ENCODE measurements at places on chromosomes 6 and 20.

DNA sequence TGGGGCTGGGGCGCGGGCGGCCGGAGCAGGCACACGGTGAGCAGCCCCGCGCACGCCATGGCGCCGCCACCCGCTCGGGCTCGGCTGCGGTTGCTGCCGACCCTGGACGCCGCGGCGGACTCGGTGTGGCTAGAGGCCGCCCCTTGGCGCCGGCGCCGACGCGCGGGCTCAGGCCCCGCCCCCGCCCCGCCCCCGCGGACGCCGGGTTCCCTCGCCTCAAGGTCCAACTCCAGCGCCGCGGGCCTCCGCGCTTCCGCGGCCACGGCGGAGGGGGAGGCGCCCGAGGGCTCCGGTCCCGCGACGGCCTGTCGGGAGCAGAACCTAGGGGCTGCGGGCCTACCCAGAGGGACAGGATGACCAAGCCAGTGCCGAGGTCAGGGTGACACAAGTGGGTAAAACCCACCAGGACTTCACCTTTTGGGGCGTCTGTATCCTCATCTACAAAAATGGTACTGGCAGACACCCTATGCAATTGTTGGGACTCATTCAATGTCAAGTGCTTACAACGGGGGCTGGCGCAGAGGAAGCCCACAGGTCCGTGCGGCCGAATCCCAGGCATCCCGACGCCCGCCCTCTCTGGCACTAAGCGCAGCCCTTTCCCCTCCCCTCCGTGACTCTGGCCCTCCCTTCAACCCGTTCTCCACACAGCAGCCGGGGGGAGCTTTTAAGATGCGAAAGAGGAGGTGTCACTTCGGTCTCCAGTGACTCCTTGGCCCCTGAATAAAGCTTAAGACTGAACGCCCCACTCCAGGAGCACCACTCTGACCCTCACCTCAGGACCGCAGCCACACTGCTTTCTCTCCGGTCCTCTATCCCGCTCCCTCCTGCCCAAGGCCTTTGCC is at the start of gene NECAB3:
Gene NECAB3, minus strand, starts transcription at position 135 of the 842 bp plus-strand sequence. Its CDS starts 76 bp downstream, at position 59.
- DNase-seq: peak; percentile 78

GRCh38 chr6:158050955-158051354 is 69.3 kb downstream of the SYNJ2 start:
- no peak for DNase-seq

DNA sequence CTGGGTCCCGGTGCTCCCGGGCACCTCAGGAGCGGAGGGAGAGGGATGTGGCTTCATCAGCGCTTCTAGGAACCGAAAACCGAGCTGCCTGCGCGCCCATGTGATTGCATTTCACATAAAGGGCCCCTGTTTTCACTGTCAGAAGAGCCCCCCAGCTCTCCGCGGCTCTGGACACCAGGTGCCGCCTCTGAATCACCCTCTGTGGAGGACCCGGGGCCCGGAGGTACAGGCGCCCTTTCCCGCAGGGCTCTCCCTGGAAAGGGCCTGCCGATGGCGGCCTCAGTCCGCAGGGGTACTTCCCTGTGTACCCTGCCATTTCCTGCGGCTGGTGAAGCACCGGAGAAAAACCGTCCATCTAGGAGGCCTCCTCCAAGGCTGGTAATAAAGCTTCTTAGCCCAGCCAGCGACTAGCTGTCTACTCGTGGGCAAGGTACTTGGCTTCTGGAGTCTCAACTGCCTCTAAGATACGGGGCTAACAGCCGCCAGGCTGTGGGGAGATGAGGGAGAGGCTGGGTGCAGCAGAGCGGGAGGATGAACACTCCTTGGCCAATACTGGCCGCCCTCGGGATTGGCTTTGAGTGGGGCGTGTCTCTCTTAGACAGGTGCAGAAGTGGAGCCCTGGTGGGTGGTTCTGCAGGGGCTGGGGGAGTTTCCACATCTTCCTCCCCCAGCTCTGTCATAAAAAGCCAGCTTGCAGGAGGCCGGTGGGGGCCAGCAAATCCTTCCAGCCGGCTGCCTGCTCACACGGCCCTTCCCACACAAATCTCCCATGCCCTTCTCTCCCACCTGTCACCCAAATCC is 1.6 kb downstream of the PPP1R16B start:
- DNase-seq: no peak

GRCh38 chr6:155521719-155522118 is 66.1 kb upstream of the NOX3 start:
- DNase-seq: peak; percentile 19

DNA sequence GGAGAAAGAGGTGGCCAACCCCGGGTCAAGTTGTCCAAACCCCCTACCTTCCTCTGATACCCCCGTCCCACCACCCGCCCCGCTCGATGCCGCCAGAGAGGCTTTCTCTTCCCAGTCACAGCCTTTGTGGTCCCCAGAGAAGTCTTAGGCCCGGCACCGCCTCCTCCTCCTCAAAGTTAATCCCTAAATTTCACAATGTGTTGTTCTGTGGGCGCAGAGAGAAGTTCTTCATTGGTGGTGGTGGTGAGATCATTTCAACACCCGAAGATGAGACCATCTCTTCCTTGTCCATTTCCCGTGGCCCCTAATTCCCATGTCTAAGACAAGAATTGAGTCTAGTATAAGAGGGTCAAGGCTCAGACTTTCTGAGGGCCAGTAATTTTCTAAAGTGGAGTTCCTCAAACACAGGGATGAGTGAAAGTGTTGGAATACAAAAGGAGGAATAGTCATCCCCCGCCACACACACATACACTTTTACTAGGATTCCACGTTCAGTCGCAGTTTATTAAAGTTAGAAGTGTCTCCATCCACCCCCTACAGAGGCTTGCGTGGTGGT is 10.4 kb downstream of the TRIM31 start:
- DNase-seq: peak; percentile 92

DNA sequence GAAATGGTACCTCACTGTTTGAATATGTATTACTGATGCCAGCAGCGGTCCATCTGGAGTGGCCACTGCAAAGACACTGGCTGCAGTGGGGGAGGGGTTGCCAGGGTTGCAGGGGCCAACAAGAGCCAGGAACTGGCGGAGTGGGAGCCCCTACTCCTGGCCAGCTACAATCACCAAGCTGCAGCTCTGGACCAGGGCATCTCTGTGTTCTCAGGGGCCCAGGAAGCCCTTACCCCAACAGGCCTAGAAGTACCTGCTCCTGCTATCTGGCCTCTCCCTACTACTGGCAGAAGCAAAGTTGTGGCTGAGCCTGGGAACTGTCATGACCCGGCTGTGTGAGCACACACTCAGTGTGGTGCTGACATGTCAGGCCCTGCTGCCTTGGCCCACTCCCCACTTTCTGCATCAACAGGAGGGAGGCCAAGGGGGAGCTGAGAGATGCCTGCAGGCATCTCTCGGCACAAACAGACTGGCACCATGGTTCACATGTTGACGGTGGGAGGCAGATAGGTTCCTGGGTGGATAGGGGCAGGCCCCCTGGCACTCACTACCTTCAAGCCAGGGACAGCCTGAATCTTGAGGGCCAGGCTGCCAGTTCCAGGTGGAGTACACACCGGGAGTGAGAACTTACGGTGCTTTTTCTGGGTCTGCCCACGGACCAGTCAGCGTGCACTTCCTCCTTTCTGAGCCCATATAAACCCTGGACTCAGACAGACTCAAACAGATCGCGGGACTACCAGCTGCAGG is 1188.0 kb downstream of the GRIK2 start:
- no peak for DNase-seq

DNA sequence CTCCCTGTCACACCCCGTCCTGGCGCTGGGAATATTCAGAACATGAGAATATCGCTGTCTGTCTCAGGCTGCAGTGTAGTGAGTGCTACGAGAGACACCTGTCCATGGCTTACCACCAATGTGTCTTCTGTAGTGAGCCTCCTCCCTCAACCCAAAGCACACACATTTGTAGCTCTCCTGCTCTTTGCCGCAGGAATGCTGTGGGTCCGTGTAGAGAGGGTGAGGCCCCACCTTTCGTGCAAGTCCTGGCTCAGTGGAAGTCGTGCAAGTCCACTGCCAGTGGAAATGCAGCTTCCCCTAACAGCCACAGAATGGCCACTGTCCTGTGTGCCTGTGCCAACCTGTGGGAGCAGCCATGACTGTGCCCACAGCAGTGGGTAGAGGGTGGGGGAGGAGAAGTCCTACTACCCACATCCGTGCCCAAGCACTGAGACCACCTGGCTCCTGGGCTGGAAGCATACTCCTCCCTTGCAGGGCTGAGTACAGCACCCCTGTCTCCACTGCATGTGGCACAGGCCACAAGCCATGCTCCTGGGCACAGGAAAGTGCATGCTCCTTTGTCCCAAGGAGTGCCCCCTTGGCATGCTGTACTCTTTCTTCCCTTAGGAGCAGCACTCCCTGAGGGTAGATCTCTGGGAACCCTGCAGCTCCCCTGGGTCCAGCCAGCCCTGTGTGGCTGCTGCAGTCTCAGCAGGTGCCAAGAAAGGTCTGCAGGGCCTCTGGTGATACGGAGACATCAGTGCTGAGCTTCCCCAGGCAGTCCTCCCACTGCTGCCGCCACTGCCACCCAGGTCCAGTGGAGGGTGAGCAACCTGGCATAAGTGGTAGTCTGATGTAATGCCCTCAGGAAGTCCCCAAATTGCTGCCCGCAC is 28.0 kb downstream of the IGF2R start:
- no peak for DNase-seq

DNA sequence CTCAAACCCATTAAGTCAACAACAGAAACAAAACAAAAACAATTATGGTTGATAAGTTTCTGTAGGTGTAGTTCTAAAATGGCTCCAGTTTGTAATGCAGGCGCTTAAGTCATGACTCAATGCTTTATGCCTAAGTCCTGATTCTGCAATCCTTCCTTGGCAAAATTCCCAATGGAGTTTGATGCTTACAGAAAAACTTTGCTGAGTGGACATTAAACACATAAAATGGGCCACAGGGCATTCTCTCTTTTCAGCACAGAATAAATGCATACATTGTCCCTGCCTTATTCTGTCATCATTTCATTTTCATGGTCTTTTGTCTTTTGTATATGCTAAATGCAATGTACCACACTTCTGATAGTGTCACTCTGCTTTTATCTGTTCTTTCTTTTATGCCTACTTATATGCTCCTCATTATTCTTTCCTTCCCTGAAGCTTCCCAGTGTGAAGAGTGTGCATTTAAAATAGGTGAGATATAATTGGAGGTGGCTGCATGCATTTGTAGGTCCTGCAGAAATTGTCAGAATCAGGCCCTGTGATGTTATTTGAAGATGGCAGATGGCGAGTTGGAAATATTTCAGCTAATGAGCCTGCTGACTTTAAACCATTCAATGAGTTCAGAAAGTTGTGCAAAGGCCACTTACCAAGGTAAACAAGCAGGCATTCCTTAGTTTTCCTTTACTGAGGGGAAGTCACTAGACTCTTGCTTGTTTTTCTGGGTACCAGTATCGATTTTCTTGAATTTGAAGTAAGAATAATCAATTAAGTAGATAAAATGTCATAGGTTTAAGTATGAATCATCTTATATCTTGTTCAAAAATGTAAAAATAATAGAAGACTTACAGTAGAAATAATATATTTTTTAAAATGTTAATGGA is 313.1 kb downstream of the TRDN start:
- DNase-seq: no peak

GRCh38 chr6:72769459-72770125 is 147.7 kb downstream of the KCNQ5 start:
- DNase-seq: no peak

DNA sequence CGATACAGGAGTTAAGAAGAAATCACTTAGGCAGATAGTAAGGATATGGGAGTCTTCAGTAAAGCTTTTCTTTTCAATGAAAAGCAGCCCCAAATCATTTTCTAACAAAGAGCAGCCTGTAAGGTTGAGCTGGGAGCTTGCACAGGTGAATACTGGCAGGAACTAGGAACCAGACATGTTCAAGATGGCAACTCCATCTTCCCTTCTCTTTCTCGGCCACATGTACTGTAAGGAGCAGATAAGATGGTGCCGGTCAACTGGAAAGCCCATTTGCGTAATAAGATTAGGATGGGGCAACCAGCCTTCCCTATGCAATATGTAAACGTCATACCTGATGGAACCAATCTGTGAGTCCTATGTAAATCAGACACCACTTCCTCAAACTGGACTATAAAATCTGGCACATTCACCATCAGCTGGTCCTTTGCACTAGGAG is 46.2 kb upstream of the RNGTT start:
- peak; percentile 81 for DNase-seq

GRCh38 chr6:42390228-42390934 is 61.3 kb downstream of the TRERF1 start:
- DNase-seq: no peak

DNA sequence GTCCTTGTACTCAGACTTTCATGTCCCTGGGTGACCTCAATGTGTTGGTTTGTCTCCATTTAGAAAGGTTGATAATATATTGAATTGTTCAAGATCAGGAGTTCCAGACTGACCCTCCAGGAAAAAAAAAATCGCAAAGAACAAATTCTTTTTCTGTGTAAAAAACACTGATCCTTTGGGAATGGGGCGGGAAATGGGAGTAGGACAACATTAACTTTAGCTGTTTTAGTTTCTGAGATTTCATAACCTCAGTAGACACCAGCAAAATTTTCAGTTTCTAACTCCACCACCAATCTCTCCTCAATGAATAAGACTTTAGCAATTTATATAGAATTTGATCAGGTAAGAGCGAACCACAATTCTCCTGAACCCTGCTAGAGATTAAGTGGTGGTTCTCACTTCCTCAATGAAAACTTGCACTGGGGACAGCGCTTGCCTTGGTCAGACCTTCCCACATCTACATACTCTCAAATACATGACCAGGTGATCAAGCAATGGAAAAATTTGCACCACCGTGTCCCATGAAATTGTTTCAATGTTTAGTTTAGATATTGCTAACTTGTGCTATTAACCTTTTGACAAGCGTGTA is 231.2 kb upstream of the PLN start:
- no peak for DNase-seq

DNA sequence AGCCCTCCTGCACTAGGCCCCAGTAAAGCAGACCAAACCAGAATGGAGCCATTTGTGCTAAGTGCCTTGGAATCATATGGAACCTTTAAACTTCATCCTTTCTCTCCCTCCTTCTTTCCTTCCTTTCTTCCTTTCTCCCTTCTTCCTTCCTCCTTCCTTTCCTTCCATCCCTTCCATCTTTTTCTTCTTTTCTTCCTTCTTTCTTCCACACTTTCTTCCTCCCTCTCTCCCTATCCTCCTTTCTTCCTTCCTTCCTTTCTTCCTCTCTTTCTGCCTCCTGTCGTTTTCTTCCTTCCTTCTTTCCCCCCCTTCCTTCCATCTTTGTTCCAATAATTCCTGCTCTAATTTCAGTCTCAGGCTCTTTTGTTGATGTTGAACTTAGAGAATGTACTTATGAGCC is 11.2 kb upstream of the SFT2D1 start:
- DNase-seq: no peak

DNA sequence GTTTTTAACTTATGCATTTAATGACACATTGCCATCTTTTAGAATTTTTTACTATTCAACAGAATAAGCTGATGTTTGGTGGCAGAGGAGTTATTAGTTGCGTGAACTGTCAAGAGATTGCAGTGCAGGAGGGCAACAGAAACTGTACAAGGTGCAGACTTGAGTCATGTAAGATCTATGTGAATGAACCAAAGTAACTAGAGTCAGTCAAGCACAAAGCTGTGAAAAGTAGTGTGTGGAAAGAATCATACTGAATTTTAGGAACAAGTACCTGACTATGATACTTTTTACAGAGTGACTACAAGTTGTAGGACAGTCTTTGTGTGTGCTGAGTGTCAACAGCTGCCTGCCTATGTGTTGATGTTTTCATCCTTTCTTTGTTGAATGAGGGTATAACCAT is 2.7 kb upstream of the C6orf163 start:
- no peak for DNase-seq

- DNase-seq: no peak
Observed at GRCh38 chr6:118320652-118321051, 227.4 kb upstream of the PLN start.

- peak; percentile 1 for DNase-seq
Observed at GRCh38 chr6:166998256-166999144, 697 bp upstream of the CEP43 start.

- DNase-seq: peak; percentile 50
Observed at GRCh38 chr6:2656460-2657079, 94.2 kb downstream of the MYLK4 start.

All from suppressor macrophage treated with lipopolysaccharide for 4 hours (primary cell).